Endodermal cell (in vitro differentiated cells): ENCODE measurements at places on chromosomes 7 and 10. TPM values are rescaled to one million over a fixed set of nuclear protein-coding genes. Genes with fewer than 3 reads are reported as not detected.

DNA sequence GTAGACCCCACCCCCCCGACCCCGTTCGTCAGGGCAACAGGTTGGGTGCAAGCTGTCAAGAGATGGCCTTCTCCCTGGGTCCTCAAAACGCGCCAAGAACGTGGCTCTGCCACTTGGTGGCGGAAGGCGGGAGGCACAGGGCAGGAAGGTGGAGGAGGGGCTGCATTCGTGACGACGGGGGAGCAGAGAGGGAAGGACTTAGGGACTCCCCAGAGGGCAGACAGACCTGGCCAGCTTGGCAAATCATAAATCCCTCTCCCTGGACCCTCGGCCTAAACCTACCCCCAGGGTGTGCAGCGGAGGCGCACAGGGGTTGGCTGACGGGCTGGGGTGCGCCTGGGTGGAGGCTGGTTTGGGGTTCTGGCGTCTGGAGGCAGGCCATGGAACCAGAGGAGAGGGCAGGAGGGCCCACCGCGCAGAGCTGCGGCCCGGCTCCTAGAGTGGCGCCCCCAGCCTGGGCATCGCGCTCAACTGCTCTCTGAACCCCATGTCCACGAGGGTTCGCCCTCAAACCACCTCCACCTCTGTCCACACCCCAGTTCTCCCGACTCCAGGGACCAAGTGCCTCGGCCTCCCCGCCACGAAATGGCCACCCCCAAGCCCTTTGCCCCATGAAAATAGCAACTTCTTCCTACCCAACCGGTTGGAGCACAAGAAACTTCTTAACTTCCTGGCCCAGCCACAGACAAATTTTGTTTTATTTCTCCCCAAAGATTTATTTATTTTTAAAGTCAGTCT lies 10.8 kb upstream of the GATA3 start:
- DNase-seq: peak; percentile 91

DNA sequence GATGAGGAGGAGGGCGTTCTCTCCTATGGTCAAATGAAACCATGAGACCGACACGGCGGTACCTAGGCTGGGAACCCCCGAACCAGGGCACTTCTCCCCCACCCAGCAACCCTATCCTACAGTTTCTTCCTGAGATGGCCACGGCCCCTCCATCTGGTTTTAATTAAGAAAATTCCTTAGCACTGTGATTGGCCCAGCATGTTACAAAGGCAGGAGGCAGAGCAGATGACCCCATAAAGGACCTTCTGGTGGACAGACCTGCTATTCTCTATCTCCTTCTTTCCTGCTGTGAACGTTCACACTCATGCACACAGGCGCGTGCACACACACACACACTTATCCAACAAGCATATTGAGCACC lies 129.4 kb downstream of the RGS10 start:
- DNase-seq: no peak

LRRD1 gene
- not detected in 2 replicates for total RNA-seq

DNA sequence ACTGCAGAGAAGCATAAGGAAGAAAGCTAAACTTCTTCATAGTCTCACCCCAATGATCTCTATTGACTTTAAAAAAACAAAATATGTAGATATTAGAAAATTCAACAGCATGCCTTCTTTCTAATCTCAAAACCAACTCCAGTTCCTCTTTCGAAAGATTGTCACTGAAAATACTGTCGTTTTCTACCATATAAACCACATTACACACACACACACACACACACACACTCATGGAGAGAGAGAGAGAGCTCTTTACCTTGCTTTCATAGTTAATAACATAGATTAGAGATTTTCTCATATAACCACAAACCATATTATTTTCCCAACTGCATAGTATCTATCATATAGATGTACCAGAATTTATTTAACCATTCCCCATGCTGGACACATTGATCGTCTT lies 296.2 kb upstream of the MGMT start:
- no peak for DNase-seq

DNA sequence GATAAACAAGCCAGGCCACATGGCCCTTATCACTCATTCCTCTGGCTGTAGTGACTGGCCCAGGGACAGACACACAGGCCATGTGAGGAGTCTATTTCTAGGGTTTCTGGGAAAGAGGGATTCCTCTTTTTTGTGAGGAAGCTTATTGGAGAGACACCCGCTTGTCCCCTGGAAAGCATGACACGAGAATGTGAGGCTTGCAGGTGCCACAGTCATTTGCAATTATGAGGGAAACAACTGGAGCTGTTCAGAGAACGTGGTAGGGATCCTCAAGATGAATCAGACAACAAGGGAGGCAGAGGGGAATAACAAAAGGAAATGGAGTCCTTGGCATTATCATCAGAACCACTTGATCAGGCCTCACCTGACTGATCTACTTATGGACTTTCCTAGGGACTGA lies 64.5 kb downstream of the ADCYAP1R1 start:
- no peak for DNase-seq

GRCh38 chr10:131134651-131135050 lies 176.9 kb downstream of the TCERG1L start:
- no peak for DNase-seq

- peak; percentile 95 for DNase-seq
These were observed 8.5 kb downstream of the SP8 start for GRCh38 chr7:20778063-20778721.

DNA sequence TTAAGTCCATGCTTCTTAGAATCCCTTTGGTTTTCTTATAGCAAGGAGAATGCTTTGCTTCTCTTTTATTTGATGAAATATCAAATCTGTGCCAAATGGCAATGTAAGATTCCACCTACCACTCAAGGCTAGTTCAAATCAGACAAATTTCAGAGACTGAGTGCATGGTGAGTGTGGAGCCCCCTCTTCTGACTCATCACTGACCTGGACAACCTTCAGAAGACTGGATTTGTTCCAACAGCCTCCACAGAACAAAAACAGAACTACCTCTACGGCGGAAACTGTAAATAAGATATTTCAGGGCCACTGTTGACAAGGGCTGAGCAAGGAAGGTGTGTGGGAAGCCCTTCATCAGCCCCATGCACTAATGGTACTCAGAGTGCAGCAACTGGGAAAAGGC lies 21.1 kb downstream of the NCAPG2 start:
- DNase-seq: no peak

DNA sequence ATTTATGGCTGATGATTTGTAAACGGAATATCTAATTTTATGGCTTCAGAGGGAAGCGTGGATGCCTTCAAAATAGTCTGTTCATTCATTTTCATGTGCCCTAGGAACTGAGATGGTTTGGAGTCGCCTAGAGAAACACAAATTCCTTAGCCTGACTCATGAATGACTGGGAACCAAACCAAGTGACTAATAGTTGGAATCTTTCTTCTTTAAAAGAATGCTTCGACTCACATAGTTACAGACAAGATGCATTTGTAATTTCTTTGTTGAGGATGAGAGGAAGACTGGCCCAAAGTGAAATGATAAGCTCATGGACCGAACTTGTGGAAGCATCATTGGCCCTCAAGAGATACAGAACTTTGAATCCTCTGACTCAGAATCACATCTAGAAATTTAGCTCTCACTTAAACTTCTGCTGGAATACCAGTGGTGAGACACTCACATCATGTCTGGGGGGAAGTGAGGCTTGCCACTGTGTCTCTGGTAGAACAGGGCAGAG lies 1107.2 kb downstream of the NRG3 start:
- no peak for DNase-seq

DNA sequence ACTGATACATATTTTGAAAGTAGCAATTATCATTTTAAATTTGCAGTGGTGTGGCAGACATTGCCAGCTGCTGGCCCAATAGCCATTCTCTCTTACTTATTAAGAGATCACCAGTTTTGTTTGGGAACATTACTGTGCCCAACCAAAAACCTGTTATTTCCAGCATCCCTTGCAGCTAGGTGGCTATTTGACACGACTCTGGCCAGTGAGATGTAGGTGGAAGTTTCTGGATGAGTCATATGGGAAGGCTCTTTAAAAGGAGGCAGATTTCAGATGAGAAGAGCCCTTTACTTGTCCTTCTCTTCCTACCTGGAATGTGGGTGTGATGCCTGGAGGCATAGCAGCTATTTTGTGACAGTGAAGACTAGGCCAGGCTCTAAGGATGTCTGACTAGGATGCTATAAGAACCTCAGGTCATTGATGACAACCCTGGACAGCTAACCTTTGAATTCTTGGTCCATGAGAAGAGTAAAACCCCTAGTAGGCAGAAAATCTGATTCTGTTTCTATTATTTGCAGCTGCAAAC lies 77.9 kb downstream of the CARD11 start:
- DNase-seq: no peak

DNA sequence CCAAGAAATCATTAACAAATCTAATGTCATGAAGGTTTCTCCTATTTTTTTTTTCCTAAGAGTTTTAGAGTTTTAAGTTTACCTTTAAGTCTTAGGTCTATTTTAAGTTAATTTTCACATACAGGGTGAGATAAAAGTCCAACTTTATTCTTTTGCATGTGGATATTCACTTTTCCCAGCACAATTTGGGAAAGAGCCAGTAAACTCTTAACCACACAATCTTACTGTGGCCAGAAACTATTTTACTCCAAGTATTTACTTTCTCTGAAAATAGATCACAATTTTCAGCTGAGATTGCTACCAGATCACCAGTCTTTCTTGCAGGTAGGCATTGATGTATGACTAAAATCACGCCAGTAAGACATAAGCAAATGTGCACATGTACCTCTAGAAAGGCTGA lies 728.5 kb downstream of the TNS3 start:
- no peak for DNase-seq

DNA sequence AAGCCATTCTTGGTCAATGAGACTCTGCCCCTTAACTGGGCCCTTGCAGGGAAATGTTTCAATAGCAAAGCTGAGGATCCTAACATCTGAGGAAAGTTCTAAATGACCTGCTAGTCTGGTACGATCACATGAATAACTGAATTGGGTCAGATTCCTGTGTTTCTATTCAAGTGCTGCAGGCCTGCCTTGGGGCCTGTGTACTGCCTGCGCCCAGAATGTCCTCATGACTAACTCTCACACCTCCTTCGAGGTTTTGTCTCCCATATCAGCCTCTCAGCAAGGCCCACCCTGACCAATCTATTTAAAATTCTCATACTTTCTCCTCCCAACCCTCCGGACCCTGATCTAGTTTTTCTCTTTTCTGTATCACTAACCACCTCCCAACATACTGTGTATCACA lies 4.4 kb downstream of the JAZF1 start:
- no peak for DNase-seq

CAMK2G gene
- total RNA-seq: 21.7 to 22.6 TPM (median 22.1 TPM) in 3 replicates

DNA sequence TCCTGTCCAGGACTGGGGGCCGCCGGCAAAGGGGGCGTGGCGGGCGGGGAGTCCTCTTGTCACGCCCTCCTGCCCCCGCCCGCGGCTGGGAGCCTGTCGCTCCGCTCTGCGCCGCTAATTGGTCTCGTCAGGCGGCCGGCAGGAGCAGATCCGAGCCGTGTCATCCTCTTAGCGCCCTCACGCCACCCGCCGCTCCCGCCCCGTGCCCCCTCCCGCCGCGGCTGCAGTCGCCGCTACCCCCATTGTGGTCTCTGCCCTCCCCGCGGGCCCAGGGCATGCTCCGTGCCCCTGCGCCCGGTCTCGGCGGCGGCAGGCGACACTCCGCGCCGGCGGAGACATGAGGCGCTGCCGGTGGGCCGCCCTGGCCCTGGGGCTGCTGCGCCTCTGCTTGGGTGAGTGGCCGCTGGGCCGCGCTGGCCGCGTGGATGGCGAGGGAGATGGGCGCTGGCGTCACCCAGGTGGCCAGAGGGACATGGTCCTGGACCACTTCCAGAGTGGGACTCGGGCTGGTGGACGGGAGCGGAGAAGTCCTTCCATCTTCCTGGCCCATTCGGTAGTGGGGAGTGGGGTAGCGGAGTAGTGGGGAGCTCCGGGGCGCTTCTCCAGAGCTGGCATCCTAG lies at the start of gene CDHR1:
Gene CDHR1 (plus strand): TSS at position 114 of the 620 bp plus-strand sequence. CDS start 224 bp downstream, at position 338.
- DNase-seq: peak; percentile 89

GRCh38 chr10:113261161-113261560 lies 291.7 kb upstream of the HABP2 start:
- DNase-seq: no peak

GRCh38 chr7:142896151-142896550 lies 10.6 kb upstream of the TRPV6 start:
- no peak for DNase-seq

DNA sequence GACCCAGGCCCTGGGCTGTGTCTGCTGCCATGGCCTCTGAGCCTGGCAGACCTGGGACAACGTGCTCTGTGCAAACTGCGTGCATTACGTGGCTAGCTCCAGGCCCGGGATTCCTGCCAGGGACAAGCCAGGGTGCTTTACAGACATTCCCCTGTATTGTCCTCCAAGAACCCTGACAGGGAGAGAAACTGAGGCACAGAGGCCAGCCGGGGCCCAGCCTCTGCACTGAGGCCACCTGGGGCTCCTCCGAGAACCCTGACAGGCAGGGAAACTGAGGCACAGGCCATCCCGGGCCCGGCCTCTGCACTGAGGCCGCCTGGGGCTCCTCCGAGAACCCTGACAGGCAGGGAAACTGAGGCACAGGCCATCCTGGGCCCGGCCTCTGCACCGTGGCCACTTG lies 64.9 kb downstream of the CFAP46 start:
- DNase-seq: peak; percentile 22

CFAP46 gene
- total RNA-seq: 9.8 to 10.5 TPM (median 10.4 TPM) in 3 replicates

GRCh38 chr7:66150471-66150870 lies 35.8 kb downstream of the CRCP start:
- no peak for DNase-seq

GRCh38 chr10:12299222-12299965 lies 50.0 kb upstream of the CAMK1D start:
- no peak for DNase-seq

DNA sequence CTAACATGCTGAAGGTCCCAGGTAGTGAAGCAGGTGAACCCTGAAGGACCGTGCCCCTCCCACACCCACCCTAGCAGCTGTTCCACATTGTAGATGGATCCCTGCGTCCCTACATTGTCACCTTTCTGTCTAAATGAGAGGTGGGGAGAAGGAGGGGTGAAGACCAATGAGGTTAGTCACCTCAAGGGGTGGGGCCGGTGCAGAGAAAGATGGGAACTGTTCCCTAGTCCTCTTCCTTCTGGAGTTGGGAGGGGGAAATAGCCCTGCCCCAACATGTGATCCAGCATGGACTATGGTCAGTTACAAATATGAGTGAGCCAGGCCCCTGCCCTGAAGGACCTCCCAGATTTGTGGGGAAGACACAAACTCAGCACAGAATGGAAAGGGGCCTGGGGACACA lies 124.5 kb downstream of the LHPP start:
- DNase-seq: no peak

- DNase-seq: no peak
These were observed 141.0 kb downstream of the FZD1 start for GRCh38 chr7:91405092-91405788.

GRCh38 chr7:92056286-92056685 lies 78.0 kb downstream of the CYP51A1 start:
- no peak for DNase-seq
